ENCODE measurements at places on chromosomes 5 and 9.

DNA sequence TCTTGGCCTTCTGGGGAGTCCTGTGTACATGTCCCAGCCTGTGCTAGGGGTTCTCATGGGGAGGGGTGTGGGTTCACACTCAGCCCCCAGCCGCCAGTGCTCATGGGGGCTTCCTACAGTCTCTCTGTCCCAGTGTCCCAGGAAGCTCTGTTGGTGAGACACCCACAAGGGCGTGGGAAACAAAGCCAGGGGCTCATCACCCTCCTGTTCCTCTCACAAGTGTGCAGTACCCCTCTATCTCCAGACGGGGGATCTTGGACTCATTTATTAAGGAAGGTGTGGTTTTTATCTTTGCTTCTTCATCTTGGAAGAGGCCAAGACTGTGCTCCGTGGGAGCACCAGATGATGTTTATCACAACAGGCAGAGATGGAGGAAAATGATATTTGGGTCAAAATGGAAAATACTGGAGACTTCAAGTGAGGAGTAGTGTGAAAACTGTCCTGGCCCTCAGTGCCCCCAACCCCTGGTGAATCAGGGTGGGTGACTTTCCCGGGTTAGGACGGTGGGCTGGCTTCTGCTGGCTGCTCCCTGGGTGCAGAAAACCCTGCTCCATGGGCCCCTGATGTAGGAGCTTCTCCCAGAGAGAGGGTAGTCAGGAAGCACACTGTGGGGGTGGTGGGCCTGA is 15.2 kb downstream of the TMEM171 start:
- no peak for DNase-seq
- no peaks in the 10 kb centered on the region for H3K4me1 ChIP-seq
- H3K36me3 ChIP-seq: no peaks in the 10 kb centered on the region

DNA sequence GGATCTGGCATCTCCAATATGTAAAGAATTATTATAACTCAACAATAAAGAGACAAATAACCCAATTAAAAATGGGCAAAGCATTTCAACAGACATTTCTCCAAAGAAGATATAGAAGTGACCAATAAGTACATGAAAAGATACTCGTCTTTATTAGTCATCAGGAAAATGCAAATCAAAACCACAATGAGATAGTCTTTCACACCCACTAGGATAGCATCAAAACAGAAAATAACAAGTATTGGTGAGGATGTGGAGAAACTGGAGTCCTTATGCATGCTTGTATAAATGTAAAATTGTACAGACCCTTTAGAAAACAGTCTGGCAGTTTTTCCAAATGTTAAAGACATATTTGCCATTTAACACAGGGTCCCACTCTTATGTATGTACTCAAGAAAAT is 39.1 kb upstream of the ITGA1 start:
- no peak overlapping the region for H3K27ac ChIP-seq
- peaks cover 21% of the 10 kb centered on the region for H3K4me1 ChIP-seq
- H3K36me3 ChIP-seq: no peaks in the 10 kb centered on the region
- no peak overlapping the region for H3K4me3 ChIP-seq

- H3K4me3 ChIP-seq: no peak overlapping the region
- H3K4me1 ChIP-seq: no peaks in the 10 kb centered on the region
- no peak for DNase-seq
- H3K27me3 ChIP-seq: no peaks in the 10 kb centered on the region
These were observed 1201.4 kb upstream of the C9orf72 start for GRCh38 chr9:28774433-28775235.

GRCh38 chr9:37187292-37187691 is 66.9 kb downstream of the ZCCHC7 start:
- no peak overlapping the region for H3K4me3 ChIP-seq
- no peak for DNase-seq
- no peak overlapping the region for H3K27ac ChIP-seq
- H3K4me1 ChIP-seq: peaks cover 12% of the 10 kb centered on the region

DNA sequence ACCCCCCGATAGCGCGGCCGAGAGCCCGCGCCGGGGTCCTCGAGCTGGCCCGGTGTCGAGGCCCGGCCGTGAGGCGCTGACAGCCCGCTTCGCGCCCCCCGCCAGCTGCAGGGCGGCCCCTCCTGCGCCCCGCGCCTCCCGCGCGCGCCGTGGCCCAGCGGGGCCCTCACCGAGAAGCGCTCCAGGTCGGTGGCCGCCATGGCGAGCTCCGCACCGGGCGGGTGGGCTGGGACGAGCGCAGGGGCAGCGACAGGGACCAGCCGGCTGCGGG is 166 bp downstream of the SEPTIN8 start:
- peak overlapping the region; percentile 55 for H3K27ac ChIP-seq
- no peaks in the 10 kb centered on the region for H3K36me3 ChIP-seq
- peak overlapping the region; percentile 26 for H3K4me3 ChIP-seq
- H3K4me1 ChIP-seq: peaks cover 15% of the 10 kb centered on the region
